ENCODE measurements at places on chromosomes 6 and 20.

GRCh38 chr20:6660441-6660840 is 107.0 kb upstream of the BMP2 start:
- DNase-seq = no peak

DNA sequence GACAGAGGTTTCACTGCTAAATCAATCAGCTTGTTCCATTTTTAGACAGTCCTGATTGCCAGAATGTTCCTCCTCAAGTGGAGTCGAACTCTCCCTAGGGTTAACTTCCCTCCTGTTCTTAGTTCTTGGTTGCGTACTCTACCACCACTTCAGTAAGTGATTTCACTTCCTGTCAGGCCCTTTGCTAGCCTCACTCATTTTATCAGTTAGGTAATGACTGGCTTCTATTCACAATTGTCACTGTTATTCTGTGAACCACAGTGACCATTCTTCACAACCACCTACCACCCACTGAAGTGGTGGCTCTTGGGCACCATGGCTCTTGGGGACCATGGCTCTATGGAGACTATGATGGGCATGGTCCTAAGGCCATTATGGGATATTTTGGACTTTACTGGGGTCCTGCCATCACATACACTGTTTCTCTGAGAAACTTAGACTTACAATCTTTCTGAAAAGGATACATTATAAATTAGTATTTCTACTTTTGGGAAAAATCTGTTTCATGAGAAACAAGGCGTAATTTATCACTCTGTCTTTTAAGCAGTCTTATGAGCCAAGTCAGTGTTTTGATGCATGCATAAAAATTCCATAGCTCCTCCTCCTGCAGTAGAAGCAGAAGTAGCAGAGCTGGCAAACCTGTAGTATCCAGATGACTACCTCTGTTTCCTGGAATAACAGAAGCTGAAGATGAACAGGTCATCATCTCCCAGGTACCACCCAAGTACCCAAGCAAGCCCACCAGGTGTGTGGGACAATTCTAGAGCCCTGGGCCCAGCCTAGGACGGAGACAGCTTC is 66.3 kb downstream of the ATXN1 start:
- DNase-seq = no peak

DNA sequence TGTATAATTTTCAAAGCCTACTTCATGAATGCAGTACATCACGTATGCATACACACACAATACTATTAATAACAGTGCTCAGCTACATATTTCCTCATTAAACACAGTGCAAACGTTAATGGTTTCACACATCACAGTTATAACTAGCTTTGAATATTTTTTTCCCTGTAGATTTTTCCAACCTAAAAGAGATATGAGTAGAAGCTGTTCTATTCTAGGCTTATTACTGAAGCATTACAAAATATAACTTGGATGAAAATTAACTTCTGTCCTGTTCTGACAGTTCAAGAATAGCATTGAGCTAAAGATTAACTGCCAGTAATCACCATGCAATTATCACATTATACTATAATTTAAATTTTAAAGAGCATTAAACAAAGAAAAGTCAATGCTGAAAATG is 6.2 kb downstream of the LMBRD1 start:
- no peak for DNase-seq

- DNase-seq = no peak
These were observed 53.1 kb upstream of the FAM83D start for GRCh38 chr20:38873050-38873581.

GRCh38 chr6:106849676-106850332 is 124.7 kb downstream of the CD24 start:
- DNase-seq = peak; percentile 89

GRCh38 chr6:159169557-159170332 is 545 bp downstream of the FNDC1 start:
- DNase-seq = no peak

- DNase-seq = no peak
These were observed 1.0 kb downstream of the NSFL1C start for GRCh38 chr20:1465470-1466210.

DNA sequence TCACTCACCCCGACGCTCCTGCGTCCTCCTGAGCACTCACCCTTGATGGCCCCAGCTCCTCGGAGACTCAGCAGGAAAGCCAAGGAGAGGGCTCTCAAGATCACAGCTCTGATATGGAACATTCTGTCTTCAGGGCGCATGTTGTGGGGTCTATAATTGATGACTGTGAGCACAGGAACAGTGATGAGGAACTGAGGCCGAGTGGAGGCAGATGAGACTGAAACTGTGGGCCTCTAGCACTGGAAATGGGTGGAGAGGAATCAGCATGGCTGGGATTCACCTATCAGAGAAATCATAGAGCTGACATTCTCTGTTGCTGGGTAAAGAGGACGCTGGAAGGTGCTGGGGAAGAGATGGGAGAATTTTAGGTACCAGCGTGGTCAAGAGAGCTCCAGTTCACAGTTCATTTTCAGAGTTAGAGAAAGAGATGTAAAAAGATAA is at the start of gene HLA-DPA1:
TSS of gene HLA-DPA1 (minus strand) at position 219 of the 441 bp plus-strand sequence.
- no peak for DNase-seq

- DNase-seq = no peak
These were observed 70.8 kb upstream of the SASH1 start for GRCh38 chr6:148271711-148272439.

GRCh38 chr6:83057705-83058321 is 7.8 kb downstream of the UBE3D start:
- DNase-seq = no peak

DNA sequence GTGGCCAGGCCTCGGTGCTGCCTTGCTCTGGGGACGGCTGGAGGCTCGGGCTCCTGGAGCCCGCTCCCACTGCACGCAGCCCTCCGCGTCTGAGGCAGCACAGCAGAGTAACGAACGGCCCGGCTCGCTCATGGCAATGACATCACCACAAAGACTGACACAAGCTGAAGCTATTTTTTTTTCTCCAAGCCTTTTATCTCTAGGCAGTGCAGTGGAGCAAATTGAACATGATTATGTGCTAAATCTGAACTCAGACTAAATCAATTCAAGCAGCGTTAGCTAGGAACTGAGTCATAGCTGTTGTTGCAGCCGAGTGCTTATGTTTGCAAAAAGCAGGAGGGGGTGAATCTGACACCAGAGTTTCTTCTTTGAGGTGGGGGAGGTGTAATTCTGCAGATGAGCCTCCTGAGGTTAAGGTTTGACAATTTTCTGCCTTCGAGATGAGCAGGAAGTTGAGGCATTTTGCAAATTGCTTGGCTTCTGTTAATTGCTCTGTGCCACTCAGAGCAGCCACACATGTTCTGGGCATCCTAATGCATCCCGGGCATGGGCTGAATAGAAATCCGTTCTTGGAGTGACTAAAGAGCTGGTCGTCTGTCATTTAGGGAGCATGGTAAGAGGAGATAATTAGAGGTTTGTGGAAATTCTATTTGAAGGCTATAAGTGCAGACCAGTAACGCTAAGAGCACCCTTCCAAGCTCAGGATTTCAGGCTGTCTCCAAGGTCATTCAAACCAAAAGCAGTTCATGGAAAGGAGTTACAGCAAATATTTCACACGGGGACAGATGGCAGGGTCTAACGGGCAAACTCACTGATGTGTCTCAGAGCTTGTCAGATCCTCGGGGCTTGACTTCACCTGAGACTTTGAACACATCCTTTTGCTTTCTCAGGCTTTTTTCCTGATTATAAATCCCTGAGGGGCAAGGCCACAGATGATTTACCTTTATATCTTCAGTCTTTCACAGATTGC is 155.1 kb upstream of the ENPP5 start:
- DNase-seq = no peak

- no peak for DNase-seq
These were observed 17.1 kb downstream of the SMOC2 start for GRCh38 chr6:168458101-168458500.

DNA sequence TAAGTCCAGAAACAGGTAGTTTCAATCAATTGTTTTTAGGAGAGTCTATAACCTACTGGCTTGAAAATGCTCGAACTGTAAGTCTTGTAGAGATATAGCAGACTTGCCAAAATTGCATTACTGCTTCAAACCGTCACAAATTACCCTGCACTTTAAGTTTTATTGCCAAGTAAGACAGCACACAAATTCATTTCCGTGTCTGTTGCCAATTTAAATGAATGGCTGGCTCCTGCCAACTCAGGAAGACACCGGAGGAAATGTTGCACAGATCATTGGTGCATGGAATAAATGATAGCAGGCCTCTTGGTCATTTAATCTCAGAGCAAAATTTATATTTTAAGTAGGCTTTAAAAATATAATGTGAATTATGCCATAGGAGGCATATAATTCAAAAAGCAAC is 438.1 kb downstream of the HACE1 start:
- no peak for DNase-seq

DNA sequence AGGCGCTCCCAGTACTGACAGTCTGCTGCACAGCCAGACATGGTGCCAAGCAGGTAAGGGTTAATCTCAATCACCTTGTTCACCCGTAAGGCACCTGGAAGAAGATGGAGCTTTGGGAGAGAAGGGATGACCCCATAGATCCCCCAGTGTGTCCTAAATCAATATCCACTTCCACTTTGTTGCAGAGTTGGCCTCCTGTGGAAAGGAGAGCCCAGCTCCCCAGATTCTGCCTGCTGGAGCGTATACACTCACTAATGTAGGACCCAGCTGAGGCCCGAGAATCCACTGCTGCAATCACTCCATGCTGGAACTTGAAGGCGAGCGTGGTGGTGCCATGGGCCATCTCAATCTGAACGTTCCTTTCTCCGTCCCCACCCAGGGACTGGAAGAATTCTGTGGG is 1.2 kb downstream of the PSMB8 start:
- DNase-seq = no peak

DNA sequence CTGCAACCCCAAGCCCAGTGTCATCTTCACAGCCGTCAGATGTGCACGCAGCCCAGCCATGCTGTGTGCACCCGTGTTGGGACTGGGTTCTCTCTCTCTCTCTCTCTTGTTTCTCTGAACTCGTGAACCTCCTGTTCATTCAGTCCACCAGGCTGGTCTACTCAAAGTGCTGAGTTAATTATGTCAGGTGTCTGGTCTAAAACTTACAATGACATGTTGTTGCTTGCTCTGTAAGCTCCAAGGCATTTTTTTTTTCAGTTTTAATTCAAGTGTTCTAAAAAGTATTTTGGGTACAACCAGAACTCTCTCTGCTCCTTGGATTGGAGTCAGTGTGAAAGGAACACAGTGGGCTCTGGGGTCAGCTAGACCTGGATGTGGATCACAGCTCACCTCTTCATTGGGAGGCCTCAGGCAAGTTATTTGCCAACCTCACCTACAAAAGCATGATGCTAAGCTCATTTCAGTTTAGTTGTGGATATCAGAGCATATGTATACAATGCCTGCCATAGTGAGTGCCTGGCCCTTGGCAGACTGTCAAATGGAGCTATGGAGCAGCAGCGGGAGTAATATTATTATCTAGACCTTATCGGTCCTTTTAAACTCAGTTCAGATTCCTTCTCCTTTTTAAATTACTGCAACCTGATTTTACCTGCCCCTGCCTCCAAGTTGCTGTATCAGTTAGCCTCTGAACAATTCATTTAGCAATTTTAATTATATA is 59.5 kb downstream of the PLEKHG1 start:
- DNase-seq = no peak

- peak; percentile 96 for DNase-seq
These were observed 41.8 kb downstream of the RBM38 start for GRCh38 chr20:57432862-57433491.

- no peak for DNase-seq
These were observed 28.1 kb downstream of the NCOA7 start for GRCh38 chr6:125818772-125819260.

DNA sequence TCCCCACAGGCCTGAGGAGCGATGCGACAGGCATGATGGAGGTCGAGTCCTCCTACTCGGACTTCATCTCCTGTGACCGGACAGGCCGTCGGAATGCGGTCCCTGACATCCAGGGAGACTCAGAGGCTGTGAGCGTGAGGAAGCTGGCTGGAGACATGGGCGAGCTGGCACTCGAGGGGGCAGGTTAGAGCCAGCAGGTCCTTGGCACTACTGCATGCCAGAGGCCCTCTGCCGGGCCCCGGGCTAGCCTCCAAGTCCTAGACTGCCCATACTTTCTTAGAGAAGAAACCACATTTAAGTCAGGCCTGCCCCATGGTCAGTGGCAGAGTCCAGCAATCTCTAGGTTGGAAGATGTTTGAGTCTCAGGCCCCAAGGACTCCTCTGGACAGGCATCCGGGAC is 32.1 kb downstream of the PKIG start:
- no peak for DNase-seq

DNA sequence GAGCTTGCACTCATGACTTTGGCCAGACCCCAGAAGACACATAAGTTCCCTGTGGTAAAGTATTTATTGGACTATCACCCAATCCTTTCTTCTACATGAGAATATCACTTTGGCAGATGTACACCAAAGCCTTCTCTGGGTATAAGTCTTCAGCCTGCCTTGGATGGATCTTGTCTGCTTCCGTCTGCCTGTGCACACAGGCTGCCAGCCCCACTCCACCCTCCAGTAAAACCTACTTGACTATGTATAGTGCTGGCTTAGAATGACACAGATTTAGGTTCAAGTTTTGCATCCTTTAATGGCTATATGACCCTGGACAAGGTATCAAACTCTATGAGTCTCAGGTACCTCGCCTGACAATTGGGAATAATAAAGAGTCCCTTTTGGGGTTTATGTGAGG is 63.4 kb downstream of the BACH2 start:
- no peak for DNase-seq

DNA sequence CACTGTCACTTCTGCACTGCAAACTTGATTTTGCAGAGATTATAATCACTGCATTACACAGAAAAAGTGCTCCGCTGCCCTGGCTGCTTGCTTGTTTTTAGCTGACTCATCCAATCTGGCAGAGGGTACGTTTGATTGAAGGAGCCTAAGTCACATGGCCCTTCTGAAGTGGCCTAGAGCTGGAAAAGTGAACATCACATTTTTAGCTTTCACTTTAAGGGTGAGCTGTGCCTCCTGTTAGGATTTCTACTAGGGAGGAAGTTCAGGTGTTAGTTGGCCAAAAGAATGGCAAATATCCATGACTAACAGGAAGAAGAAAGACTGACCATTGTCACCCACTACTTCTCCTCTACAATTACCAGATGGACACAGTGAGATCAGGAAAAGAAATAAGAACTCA is 889.1 kb upstream of the MAP3K7 start:
- DNase-seq = no peak

GRCh38 chr20:37378785-37379598 is 33.1 kb downstream of the SRC start:
- no peak for DNase-seq

DNA sequence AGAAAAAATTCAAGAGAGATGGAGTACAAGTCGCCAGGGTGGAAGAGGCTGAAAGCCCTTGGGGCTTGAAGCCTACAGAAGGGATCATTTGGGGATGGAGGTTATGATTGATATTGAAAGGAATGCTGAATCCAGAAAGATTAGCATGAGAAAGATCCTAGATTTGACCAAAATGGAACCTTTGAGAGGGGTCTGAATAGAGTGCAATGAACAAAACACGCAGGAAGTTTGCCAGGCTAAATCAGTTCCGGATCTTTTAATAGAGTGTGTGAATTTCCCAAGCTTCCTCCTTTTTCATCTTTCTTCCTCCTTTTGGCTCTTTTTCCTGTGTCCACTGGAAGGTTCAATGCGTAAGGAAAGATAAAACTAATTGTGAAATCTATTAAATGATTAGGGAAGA is 15.3 kb downstream of the IPCEF1 start:
- no peak for DNase-seq
